Mesenchymal stem cell (in vitro differentiated cells and primary cell): ENCODE measurements at places on chromosomes 7 and 10.

DNA sequence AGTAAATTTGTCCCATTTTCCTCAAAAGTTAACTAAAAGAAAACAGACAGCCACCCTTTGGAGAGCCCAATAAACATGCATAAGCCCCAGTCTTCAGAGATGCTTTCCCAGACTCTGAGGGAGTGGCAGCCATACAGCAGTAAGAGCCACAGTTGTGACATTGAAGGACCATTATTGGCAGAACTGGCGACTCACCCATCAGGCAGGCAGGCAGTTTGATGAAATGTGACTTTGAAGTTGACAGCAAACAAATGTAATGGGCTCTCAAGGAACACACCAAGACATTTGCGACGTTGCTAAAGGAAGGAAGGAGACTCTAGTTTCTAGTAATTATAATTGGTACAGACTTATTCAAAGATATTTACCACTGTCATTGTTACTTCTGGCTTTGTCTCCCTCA is 287.5 kb upstream of the PHYHIPL start:
- no peak for DNase-seq

DNA sequence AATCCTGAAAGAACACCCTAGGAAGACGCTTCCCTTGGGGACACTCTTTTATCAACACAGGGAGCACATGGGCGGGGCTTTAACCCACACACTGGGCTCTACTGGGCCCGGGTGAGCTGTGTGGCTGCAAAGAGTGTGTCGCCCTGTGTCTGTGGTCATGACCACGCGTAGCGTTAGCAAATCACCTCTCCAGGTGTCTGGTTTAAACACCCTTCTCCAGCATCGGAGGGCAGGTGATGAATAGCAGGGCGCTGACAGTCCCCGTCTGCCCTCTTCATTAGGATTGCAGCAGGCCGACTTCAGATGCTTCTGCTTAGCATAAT is 127.7 kb downstream of the ADARB2 start:
- DNase-seq: no peak

- peak; percentile 19 for DNase-seq
Measured at GRCh38 chr7:24214670-24215069, 69.3 kb upstream of the NPY start.

DNA sequence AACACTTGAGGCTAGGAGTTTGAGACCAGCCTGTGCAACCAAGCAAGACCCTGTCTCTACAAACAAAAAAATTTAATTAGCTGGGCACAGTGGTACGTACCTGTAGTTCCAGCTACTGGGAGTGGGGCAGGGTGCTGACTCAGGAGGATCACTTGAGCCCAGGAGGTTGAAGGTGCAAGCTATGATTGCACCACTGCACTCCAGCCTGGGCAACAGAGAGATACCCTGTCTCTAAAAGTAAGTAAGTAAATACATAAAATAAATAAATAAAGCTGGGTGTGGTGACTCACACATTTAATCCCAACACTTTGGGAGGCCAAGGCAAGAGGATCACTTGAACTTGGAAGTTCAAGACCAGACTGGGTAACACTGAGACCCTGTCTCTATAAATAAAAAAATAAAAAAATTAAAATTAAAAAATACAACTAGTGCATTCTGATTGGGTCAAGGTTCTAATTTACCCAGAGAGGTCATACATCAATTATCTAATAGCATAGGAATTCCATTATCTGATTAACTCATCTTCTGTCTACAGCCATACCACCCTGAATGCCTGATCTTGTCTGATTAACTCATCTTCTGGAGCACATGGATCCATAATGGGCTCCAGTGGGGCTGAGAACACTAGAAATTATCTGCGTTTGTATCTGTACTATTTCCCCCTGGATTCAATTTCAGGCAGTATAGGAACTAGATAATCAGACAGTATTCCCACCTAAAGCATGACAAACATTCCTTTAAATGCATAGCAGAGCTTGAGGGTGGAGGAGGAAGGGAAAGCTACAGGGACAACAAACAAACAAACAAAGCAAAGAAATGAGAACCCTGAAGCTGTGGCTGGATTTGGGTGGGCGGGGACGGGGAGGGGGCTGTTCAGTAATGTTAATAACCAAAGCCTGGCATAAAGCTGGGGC is 21.0 kb upstream of the HILPDA start:
- DNase-seq: no peak

- no peak for DNase-seq
Measured at GRCh38 chr10:97243836-97244235, 48.6 kb downstream of the ARHGAP19 start.

DNA sequence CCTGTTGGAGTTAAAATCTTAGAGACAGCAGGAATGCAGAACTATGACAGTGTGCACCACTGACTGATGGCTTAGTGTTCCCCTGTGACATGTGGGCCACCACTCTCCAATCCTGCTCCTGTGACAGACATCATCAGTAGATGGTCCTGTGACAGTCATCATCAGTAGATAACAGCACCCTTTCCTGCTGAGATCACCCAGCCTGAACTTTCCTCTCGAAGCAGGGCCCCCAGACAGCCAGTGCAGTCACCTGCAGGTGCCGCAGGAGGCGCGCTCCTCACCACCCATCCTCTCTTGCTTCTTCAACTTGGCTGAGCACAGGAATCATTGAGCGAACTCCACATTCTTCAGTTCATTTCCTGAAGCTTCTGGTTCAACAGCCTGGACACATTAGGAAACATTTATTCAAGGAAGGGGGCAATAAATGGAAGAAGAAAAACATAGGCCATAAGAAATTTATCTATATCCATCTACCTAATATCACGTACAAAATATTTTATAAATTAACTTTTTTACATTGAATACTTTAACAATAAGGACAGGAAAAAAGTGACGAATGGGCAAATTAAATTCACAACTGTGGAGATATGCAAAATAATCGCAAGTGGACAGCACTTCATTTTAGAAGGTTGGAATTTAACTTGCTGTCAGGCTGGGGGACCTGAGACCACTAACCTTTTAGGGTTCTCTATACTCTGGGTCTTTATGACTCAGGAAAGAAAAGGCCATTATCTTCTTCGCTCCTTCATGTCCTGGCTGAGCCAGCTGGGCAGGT is 32.0 kb upstream of the MKI67 start:
- no peak for DNase-seq

- DNase-seq: no peak
Measured at GRCh38 chr7:37424521-37424920, 24.1 kb downstream of the ELMO1 start.
